ENCODE measurements at places on chromosomes 11 and 22.

- DNase-seq: no peak
Measured at GRCh38 chr11:10720881-10721376, 27.4 kb upstream of the IRAG1 start.

DNA sequence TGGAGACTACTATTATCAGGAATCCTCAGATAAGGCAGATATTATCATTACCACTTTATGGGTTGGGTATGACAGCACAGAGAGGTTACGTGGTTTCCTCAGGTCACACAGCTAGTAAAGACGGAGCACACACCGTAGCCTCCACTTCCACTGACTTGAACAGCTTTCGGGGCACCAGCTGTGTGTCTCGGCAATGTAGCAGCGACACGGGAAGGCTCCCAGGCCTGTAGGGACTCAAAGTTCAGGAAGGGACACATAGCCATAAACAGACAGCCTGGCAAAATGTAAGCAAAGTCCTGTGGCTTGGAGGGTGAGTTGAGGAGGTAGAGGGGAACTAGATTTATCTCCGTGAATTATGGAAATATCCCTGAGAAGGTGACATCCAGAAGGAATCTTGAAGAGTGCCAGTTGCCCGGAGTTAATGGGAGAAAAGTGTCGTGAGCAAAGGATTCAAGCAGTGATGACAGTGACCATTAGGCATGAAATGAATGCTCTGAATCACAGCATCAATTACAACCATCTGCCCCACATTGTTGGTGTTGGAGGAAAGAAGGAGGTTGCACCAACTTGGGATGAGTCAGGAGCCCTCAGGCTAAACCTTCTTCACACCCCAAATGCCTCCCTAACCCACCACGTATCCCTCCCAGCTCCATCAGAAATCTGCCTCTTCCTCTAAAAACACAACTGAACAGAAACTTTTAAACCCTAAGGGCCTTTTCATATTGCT lies 106.7 kb upstream of the ASPHD2 start:
- DNase-seq: no peak

DNA sequence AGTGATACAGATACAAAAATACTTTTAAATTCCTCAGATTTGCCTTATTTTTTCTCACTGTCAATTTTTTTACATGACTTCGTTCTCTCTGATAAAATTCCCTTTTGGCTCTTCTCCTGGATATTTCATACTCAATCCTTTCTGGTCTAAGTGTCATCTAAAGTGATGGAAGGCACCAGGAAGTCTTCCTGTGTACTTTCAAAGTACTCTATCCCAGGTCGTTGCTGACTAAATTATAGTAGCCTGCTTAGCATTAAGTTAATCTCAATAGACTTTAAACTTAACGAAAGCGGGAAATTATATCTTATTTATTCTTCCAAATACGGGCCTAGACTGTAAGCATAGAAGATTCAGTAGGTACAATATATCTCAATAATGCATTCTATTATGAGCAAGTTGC lies 67.8 kb downstream of the CASP12 start:
- no peak for DNase-seq

GRCh38 chr11:120334332-120334731 lies 1.9 kb upstream of the ARHGEF12 start:
- no peak for DNase-seq

DNA sequence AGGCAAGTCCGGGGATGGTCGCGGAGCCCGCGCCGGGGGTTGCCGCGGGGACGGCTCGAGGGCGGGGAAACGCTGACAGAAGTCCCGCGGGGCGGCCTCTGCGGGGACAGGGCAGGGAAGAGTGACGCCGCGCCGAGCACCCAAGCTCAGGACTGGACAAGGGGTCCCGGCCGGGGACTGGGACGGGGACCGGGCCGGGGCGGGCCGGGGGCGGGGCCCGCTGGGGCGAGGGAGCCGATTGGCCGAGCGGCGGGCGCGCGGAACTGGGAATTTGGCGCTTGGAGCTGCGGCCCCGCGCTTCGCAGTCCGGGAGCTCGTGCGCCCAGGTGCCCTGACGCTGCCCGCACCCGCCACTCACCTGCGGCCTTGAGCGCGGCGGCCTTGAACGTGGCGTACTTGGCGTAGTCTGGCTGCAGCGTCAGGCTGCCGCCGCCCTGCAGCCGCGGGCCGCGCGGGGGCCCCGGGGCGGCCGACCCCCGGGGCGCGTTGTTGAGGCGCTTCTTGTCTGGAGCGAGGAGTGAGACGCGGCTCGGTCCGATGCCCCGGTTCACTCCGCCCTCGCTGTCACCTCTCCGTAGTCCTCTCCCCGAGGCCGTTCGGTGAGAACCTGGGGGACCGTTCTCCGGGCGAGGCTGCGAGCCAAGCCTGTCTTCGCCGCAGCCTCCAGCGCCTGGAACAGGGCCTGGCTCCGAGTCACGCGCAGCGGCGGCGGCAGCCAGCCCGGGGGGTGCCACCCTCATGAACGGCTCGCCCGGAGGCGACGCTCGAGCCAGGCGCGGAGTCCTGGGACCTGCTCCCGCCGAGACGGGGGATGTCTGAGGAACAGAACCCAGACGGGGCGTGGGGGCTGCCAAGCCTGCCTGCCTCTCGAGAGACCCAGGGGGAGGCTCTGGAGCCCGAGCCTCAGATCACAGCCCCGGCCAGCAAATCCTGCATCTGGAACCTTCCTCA lies 4.5 kb downstream of the SHISA8 start:
- DNase-seq: no peak

DNA sequence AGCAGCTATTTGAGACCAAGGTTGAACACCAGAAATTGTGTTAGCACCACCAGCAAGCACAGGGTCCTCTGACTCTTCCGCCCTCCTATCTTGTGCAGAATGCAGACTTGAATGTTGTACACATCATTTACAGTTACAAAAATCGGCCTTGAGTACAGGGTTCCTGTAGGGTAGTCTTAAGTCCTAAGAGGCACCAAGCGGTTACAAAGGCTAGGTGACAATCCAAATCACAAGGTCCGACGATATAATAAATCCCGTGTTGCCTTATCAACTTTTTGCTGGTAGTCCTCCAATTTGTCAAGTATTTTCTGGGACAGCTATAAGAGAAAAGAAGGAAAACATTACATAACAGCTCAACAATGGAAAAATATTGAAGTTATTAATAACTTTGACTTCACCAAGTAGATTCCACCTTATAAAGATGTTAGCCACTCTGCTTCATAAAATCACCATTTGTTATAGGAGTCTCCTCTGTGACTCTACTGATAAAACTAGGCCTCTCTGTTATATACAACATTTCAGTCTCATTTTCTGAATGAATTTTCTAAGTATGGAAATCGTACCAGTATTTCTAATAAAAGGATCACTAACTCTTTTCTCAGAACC lies 11.8 kb upstream of the FNBP4 start:
- DNase-seq: no peak

DNA sequence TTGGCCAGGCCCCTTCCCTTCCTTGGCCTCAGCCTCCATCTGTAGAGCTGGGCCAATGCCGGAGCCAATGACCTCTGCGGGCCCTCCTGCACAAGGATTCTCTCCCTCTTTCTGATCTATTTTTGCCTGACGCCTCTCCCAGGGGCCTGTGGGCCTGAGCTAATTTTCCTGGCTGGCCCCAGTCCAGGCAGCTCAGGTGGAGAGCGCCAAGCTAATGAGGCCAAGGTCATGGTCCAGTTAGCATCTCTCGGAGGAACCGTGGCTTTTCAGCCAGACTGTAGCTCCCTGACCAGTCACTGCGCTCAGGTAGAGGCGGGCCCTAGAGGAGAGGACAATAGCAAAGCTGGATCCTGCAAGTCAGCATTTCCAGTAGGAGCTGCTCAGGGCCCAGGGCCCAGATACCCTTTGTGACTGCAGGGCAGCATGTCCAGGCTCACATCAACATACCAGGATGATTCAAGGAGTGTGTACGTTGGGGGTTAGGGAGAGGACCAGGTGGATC lies 43.5 kb downstream of the APOL3 start:
- DNase-seq: peak; percentile 10

- DNase-seq: no peak
Measured at GRCh38 chr22:46806794-46807193, 44.3 kb downstream of the TBC1D22A start.

GRCh38 chr22:48488149-48488551 lies 1339.5 kb downstream of the BRD1 start:
- no peak for DNase-seq

All from NCI-H1417 (cell line).